ENCODE measurements at places on chromosomes 3 and 15.

GRCh38 chr3:153462545-153462944, 300.5 kb downstream of the RAP2B start:
- no peak for DNase-seq

- DNase-seq = no peak
These were observed 441.5 kb upstream of the RARB start for GRCh38 chr3:24986612-24987011.

DNA sequence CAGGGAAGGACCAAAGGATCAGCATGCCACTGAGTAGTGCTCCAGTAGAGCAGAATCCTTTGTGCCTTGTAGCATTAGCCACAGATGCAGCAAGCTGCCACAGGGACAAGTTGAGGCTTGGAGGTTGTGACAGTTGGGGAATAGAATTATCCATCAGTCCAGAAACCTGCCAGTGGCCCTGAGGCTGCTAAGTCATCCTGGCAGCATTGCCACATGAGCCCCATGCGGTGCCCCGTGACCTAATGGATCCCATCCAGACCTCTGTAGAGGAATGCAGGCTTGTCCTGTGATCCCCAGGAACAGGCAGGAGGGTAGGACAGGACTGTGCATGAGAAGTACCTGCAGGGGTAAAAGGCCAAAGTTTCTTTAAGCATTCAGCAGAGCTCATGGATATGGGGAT, 51.7 kb downstream of the BOC start:
- DNase-seq = no peak

- no peak for DNase-seq
These were observed 104.6 kb downstream of the ZIC1 start for GRCh38 chr3:147513785-147514184.

- DNase-seq = no peak
These were observed 77.0 kb upstream of the SLC12A8 start for GRCh38 chr3:125289429-125289981.

- no peak for DNase-seq
These were observed 23.5 kb downstream of the ROBO2 start for GRCh38 chr3:77063423-77063822.

DNA sequence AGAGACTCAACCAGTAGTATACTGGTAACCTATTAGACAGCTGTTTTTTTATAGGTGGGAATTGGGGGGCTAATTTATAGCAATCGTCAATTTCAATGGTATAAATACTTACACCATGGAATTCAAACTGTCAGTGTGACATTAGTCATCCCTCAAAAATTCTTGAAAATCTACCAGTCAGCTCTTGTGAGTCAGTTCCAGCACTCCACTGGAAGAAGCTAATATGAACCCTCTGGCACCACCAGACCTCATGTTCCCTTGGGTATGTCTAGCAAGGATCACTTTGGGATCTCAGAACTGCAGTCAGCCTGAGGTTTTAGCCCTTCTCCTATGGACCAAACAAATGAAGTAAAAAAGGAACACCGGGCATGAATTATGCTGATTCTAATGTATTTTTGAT, 11.8 kb upstream of the UACA start:
- no peak for DNase-seq

GRCh38 chr3:17302774-17303173, 418.0 kb downstream of the PLCL2 start:
- DNase-seq = no peak

DNA sequence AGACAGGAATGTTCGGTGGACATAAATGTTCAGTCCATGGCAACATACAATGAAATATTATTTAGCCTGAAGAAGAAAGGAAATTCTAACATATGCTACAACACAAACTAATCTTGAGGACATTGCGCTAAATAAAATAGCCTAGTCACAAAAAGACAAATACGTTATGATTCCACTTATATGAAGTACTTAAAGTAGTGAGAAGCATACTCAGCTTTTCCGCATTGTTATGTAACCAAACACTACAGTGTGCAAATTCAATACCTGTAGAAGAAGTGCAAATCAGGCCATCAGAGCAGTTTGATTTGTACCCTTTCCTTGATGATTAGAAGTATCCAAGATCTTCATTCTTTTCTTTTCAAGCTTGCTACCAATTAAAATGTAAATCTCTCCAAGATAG, 1023.4 kb upstream of the NR2F2 start:
- no peak for DNase-seq

- peak; percentile 42 for DNase-seq
These were observed 7.2 kb downstream of the FAH start for GRCh38 chr15:80159811-80160569.

DNA sequence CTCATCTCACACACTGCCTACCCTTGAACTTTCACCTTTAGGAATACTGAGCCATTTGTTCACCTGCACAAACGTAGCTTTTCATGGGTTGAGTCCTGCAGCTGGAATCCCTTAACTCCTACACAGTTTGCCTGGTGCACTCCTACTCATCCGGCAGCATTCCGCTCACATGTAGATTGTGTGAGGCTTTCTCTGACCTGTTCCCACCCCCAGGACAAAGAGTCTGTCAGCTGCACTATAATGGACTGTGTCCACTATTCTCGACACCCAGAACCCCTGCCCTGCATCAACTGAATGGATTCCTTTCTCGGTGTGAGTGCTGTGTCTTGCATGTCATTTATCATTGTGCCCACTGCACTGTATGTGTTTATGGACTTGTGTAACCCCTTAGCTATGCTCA, 54.9 kb downstream of the EPHB3 start:
- DNase-seq = no peak

GRCh38 chr3:143307613-143308183, 188.1 kb downstream of the CHST2 start:
- DNase-seq = peak; percentile 39

- DNase-seq = no peak
These were observed 18.2 kb downstream of the NFKBIZ start for GRCh38 chr3:101867511-101867910.

DNA sequence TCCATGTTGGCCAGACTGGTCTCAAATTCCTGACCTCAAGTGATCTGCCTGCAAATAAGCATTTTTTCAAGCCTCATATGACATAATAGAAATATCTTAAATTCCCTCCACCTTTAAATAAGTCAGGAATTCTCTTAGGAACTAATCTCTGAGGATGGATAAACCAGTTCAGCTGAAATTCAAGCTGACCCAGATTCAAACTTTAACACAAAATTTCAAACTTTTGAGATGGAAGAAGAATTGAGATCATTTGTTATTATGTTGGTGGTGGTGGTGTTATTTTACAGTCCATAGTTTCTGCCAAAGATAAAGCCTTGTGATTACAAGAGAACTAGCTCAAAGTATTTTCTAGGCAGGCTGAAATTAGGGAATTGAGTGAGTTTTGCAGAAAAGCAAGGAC, 85.5 kb downstream of the SSR3 start:
- no peak for DNase-seq

DNA sequence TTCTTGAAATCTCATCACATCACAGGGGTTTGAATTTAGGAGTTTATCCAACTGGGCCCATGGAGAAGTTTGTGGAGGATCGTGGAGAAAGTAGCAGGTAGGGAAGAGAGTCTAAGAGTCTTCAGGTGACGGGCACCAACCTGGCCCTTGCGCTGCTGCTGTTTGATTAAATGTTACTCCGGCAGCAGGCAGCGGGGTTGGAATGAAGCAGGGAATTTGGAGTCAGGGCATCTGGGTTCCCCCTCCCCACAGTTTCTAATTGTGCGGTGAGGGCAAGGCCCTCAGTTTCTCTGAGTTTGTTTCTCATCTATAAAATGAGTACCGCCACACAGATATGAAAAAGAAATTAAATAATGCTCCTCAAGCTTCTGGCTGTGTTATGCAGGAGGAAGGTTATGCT, 182.9 kb upstream of the RGMA start:
- no peak for DNase-seq

GRCh38 chr3:94049267-94049666, 13.4 kb downstream of the DHFR2 start:
- DNase-seq = no peak

- no peak for DNase-seq
These were observed 783.7 kb downstream of the AGBL1 start for GRCh38 chr15:86863226-86863915.

DNA sequence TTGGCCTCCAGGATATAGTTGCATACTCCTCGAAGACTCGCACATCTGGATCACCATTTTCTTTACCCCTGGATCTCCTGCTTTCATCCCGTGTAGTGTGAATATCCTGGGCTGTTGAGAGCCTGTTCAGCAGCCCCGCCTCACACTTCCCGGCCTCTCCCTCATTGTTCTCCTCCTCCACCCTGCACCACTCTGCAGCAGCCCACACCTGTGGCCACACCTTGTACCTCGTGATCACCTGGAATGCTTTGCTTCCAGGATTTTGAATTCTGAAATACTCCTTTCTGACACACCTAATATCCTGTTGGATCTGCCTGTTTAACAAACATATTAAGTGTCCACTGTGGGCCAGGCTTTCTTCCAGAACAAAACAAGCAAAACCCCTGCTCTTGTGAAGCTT, 14.4 kb downstream of the ABHD17C start:
- no peak for DNase-seq

DNA sequence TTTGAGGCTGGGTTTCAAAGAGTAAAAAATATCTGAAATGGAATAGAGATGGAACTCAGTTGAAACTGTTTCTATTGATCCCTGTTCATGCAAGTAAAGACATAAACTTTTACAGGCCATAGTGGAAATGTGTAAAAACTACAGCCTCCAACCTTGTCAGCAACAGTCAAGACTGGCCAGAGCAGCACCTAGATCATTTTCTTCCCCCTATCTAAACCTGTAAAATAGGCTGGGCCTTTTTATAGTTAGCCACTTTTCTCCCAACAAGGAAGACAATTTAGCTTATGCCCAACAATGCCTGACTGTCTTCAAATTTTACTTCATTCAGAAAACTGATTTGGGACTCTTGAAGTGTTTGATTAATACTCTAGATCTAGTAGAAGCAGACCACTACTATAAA, 91.5 kb upstream of the CMC1 start:
- DNase-seq = no peak

DNA sequence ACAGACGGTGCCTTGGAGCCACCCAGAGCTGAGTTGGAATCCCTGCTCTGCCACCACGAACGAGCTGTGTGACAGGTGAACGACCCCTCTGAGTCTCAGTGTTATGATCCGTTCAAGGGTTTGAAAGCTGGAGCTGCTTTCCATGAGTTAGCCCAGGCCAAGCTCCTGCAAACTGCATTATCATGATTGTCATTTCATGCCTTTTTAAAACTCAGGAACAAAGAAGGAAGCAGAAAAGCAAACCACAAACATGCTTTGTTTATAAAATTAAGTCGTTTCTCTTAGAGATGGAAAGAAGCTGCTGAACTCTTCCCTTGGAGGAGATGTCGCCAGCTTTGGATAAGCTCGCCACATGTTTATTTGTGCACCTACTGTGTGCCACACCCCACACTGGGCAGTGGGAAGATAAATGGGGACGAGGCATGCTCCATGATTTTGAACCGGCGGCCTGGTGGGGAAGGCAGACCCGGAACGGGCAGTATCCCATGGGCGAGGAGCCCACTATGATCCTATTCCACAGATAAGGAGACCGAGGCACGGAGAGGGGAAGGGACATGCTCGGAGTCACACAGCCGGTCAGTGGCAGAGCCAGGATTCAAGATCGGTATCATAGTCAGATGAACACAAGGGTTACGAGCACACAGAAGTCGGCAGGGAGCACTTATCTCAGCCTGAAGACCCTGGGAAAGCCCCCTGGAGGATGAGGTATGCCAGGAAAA, 15.9 kb downstream of the HRH1 start:
- no peak for DNase-seq

- no peak for DNase-seq
These were observed 46.1 kb upstream of the FGD5 start for GRCh38 chr3:14772533-14773138.

DNA sequence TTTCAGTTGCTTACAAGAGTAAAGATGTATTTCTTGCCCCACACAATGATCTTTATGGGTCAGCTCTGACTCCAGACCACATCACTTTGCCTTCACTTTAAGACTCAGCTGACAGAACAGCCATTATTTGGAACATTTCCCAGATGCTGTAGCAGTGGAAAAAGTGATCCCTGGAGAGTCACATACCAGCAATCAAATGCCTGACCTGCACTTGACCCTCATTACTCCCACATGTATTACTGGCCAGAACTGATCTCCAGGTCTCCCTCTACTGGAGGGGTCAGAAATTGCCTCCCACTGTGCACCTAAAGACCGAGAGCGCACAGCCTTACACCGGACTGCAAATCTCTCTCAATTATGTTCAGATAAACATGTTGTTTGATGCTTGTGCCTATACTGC, 88.6 kb upstream of the ZNF385D start:
- DNase-seq = no peak

DNA sequence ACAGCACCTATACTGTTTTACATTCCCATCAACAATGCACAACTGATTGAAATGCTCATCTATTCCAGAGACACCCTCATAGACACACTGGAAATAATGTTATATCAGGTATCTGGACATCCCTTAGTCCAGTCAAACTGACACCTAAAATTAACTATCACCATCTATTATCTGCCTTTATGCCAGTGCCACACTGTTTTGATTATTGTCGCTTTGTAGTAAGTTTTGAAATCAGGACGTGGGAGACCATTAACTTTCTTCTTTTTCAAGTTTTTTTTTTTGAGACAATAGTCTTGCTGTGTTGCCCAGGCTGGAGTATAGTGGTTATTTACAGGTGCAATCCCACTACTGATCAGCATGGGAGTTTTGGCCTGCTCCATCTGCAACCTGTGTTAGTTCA, 9.4 kb upstream of the KLHL40 start:
- no peak for DNase-seq

GRCh38 chr3:49889296-49889695, 14.4 kb downstream of the MST1R start:
- no peak for DNase-seq

DNA sequence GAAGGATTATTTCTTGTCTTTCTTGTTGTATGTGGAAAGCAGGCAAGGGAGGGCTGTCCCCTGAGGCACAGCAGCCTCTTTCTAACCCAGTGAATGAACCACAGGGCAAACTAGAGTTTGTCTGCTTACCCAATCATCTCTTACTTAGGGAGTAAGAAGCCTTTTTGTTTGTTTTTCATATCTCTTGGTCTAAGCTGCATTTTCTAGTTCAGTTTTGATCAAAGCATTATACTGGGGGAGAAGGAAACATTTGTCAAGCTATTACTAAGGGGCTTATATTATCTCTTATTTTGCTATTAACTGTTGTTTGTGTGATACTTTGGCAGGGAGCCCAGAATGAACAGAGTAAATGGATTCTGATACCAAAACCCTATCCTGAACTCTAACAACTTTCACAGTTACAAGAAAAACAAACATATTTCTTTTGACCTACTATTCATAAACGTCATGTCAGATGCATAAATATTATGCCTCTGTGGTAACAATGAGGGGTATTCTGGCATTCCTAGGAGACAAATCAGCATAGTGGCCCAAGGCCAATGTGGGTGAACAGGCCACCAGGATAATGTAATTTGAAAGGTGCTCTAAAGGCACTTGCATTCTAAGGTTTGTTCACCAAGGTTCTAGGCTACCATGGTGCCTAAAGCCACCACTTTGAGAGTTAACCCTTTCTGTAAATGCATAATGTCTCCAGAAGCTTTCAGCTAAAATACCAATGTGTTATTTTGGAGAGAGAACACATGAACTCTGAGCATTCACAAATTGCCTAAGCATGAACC, 271.6 kb upstream of the ZPLD1 start:
- DNase-seq = no peak

- DNase-seq = peak; percentile 80
These were observed 16.8 kb upstream of the SLC41A3 start for GRCh38 chr3:126100634-126101301.

- DNase-seq = no peak
These were observed 15.7 kb upstream of the CNTN4 start for GRCh38 chr3:2082871-2083480.

- DNase-seq = no peak
These were observed 1129.6 kb upstream of the GBE1 start for GRCh38 chr3:82891028-82891427.

Measured in GM13977 (cell line).